Cerebellum (tissue), 4 donors: ENCODE measurements at places on chromosomes 2 and 18. TPM values are rescaled to one million over a fixed set of nuclear protein-coding genes. Genes with fewer than 3 reads are reported as not detected.

KLHL30 gene
- not detected for total RNA-seq

KRTCAP3 gene
- not detected for total RNA-seq

PPIG gene
- 48.3 TPM for total RNA-seq

ACADL gene
- total RNA-seq: 4.7 TPM

MDH1 gene
- total RNA-seq: 123 TPM

CLEC4F gene
- total RNA-seq: not detected
